T follicular helper cell (primary cell): ENCODE measurements at places on chromosomes 11 and 22.

GRCh38 chr22:20833225-20833665 lies 25.4 kb downstream of the PI4KA start:
- DNase-seq = no peak

DNA sequence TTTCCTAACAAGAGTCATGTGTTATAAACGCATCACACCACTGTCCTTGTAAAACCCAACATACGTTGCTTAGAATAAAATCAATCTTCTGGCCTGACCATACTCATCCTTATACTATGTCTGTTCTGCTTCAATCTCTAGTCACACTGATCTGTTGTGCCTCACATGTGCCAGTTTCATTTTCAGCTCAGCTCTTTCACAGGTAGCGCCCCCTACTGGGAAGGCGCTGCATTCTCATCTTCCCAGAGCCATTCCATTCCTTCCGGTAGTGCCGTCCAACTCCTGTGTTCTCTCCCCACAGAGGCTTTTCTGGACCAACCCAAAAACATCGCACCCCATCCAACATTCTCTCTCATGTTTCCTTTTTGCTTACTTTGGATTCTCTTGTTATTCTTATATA lies 22.2 kb downstream of the CASP5 start:
- DNase-seq = peak; percentile 3

GRCh38 chr22:43118024-43118849 lies 7.7 kb downstream of the BIK start:
- no peak for DNase-seq

DNA sequence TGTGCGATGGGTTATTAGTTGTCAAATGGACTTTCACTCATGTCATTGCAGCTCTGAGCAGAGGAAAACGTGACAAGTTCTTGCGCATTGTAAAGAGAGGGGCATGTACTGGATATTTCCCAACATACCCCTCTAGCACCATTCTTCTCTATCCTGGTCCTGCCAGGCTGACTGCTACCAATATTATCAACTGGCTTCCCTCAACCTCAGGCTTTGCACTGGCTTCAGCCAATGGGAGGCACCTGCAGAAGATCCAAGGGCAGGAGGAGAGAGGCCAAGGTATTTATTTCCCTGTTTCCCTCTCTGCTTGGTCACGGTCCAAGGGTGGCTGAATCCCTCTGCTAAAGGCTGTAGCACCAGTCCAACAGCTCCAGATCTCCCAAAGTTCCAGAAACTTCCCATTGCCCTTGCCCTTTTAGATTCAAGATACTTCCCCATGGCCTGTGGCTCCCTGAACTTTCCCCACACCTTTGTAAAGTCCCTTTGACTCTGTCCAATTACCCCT lies 175.6 kb upstream of the NECTIN1 start:
- no peak for DNase-seq

- DNase-seq = no peak
Measured at GRCh38 chr22:20926243-20926642, 9.0 kb downstream of the CRKL start.

DNA sequence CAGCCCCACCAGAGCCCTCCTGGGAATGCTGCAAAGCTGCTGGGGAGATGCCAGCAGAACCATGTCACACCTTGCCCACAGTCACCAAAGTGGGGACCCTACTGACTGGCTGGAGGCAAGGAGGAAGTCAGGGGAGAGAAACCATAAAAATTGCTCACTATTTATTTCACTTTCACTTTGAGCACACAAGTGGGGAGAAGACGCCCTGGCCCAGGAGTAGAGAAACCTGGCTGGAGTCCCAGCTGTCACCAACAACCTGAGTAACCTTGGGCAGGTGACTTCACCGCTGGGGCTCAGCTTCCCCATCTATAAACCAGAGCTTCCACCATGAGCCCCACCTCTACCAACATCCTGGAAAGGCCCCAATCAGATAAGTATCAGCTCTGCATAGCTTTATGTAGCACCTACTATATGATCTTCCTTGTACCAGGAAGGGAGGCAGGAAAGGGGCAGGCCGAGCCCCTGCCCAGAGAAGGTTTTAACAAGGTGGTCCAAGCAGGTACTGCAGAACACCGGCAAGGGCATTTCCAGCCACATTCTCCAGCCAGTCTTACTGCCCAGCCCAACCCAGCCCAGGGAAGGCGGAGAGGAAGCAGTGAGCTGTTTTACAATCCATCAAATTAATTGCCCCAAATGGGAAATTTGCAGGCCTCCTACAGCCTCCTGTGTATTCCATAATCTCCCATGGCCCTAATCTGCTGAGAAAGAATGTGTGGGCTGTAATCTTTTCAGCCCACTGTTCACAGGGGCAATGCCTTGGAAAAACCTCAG lies 27.6 kb downstream of the PLEKHA7 start:
- DNase-seq = no peak

GRCh38 chr11:11708256-11708655 lies 86.5 kb upstream of the GALNT18 start:
- no peak for DNase-seq

DNA sequence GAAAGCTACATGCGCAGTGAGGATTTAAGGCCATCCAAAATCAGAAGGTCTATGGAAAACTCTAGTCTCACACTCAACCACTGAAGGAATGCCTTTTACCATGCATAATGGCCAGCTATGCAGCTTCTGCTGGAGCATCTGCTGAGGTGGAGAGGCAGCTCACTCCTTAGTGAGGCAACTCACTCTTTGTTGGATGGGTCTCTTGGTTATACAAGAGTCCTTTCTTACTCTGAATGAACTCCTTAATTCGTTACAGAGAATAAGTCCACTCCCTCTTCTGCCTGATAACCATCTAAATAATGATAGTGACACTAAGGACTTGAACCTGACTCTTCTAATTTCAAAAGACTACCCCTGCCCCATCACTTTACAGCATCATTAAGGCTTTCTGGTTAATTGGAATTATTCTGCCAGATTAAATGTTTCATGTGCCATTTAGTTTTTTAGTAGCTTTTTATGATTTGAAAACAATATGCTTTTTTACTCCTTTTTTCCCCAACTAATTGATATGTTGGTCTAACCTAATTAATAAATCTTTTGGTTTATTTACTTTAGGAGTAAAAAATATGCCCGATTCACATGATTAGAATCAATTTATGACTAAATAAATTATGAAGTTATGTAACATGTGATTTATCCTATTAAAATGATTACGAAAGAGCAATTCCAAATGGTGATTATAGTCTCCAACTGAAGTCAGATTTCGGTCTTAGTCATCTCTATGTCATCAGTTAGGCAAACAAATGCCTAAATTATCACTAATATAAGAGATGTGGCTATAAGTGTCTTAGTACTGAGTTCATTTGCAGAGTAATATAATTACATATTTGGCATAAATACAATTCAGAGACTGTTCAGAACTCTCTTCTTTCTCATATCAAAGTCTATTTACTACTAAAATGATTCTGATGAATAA lies 286.7 kb upstream of the CCDC90B start:
- DNase-seq = no peak

DNA sequence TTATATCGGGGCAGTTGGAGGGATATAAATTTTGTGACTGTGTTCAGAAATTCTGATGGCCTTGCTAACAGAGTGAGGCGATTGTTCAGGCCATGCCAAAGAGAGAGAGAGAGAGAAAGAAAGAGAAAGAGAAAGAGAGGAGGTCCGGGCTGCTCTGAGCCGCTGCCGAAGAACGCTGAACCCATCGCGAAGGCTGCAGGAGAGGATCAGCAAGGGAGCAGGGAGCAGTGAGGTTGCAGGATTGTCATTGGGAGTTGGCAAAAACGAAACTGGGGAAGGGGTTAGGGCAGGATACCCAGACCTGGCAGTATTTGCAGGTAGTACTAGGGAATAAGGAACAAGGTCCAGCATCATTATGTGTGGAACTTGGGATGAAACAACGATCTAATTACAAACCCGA lies 537.1 kb downstream of the INSC start:
- no peak for DNase-seq

GRCh38 chr11:129067454-129067853 lies 124.7 kb downstream of the ARHGAP32 start:
- no peak for DNase-seq
